ENCODE measurements at places on chromosomes 7 and 10.

DNA sequence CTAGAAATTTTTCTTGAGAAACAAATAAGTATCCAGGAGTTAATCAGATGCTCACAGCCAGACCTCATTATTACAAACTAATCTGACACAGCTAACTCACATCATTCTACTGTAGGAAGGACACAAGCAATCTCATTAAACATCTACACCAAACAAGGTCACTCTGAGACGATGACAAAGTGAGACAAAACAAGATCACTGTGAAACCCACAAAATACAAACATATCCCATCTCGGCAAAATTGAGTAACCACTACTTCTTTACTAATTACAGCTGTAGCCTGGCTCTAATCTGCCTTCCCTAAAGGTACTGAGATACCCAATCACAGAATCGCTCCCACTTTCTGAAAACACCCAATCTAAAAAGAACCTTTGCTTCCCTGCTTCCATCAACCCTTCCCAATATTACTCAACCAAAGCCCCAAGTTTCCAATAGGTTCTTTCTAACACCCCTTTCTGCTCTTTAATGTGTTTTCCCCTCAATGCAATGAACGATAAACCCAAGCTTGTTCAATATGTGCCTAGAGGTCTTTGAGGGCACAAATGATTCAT is 26.9 kb downstream of the CCDC6 start:
- DNase-seq: no peak

GRCh38 chr7:668139-668931 is 58.2 kb upstream of the DNAAF5 start:
- DNase-seq: no peak

DNA sequence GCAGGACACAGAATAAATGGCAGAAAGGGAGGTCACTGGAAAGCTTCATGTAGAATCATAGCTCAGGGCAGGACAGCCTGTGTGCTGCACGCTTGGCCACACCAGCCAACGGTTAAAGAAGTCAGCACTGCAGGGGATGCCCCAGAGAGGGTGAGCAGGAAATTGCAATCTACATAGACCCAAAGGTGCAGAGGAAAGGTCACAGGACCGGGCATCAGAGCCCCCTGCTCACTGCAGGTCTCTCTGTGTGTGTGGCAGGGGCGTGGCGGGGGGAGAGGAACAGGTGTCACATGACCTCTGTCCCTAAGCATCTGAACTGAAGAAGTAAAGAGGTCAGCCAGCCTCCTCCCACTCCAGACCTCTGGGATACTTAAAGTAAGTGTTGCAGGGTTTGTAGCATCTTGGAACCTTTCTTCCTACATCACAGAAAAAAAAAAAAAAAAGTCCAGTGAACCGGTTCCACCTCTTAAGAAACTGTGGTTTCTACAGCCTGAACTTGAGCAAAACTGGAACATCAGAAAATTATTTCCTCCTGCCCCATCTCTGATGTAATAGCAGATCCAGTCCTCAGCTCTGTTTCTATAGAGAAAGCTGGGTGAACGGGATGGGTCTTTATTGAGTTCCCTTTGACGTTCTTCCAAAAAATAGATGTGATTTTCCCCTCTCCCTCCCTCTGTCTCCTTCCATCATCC is 64.3 kb downstream of the RGS10 start:
- DNase-seq: no peak

- DNase-seq: no peak
Measured at GRCh38 chr7:20220293-20220761, 3.1 kb upstream of the MACC1 start.

GRCh38 chr10:14696821-14697220 is 77.9 kb downstream of the FAM107B start:
- DNase-seq: no peak

- DNase-seq: no peak
Measured at GRCh38 chr7:140674356-140674800, 1.6 kb downstream of the ADCK2 start.

GRCh38 chr10:5387169-5387568 is 17.5 kb downstream of the TUBAL3 start:
- DNase-seq: no peak

GRCh38 chr10:72712136-72712535 is 20.2 kb downstream of the MCU start:
- no peak for DNase-seq

DNA sequence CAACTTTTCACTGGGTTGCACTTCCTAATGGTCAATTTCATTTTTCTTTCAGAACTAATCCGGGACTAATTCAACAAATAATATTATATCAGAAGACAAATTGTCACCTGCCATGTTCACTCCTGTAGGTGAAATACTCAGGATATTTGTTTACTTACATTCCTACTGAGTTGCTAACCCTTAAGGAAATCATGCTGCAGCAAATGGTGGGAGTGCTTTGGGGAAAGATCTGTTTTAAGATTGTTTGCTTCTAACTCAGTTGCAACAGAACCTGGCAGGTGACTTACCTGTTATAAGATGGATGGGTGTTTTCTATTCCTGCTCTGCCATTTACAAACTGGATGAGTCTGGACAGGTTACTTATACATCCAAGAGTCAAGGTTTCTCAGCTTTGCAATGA is 81.8 kb downstream of the ZNF248 start:
- no peak for DNase-seq

DNA sequence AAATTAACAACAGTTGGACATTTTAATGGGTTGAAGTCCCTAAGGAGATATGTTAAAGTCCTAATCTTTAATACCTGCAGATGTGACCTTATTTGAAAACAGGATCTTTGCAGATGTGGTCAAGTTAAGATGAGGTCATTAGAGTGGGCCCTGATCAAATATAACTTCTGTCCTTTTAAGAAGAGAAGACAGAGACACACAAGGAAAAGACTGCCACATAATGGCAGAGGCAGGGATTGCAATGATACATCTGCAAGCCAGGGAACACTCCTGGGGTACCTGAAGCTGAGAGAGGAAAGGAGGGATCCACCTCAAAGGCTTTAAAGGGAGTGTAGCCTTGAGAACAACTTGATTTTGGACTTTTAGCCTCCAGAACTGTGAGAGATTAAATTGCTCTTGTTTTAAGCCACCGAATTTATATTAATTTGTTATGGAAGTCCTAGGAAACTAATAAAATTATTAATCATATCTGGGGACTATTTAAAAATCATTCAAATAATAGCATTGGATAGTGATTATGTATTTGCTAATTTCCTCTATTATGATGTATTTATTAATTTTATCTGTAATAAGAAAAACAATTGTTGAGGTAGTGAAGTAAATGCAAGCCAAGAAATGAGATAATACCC is 700.0 kb upstream of the PCDH15 start:
- DNase-seq: peak; percentile 8

- DNase-seq: no peak
Measured at GRCh38 chr7:44433255-44434022, 57.0 kb downstream of the NUDCD3 start.

DNA sequence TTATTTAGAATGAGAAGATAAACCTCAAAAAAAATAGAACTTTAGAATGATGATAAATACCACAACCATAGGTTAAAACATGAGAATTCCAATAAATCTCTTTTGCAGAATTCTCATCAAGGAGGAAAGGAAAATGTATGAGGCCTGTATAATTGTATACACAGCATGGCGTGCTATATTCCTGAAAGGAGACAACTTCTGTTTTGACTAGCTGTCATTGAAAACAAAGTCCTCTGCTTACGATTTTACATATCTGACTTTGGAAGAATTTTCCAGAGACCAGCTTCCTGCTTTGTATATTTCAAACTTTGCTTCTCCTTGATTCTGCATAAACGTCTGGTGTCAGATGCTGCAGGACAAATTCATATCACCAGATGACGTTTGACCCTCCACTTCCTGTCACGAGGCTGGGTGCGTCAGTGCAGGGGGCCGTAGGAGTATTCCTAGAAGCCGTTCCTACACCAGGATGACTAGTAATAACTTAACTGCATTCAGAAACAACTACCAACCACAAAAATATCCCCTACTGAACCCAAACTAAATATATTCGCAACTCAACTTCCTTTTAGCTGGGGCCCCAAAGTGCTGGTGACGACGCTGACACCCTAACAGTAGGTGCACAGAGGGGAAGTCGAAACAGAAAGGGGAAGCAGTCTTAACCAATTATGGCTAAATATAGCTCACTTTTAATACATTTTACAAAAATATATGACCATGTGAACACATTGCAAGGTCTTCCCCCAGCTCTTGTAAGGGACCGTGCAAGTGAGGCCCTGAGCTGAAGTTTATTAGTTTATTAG is 178.6 kb upstream of the INHBA start:
- DNase-seq: no peak

- DNase-seq: no peak
Measured at GRCh38 chr10:25028711-25029110, 12.3 kb downstream of the THNSL1 start.

- no peak for DNase-seq
Measured at GRCh38 chr10:35908451-35908850, 266.4 kb upstream of the FZD8 start.

DNA sequence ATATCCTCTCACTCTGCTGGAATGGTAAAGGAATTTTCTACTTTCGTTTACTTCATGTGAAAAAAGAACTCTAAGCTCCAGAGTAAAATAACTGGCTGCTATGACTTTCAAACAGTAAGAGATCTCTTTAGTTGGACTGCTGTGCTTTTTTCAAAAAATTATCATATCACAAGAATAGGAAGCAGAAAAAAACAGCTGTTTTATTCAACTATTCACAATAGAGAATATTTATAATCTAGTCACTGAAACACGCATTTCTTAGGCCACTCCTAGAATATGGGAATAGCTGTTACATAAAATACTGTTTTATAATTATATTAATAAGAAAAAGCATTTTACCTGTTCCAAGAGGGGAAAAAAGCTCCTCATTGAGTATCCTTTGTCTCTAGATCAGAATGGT is 29.7 kb downstream of the NOC3L start:
- DNase-seq: no peak

DNA sequence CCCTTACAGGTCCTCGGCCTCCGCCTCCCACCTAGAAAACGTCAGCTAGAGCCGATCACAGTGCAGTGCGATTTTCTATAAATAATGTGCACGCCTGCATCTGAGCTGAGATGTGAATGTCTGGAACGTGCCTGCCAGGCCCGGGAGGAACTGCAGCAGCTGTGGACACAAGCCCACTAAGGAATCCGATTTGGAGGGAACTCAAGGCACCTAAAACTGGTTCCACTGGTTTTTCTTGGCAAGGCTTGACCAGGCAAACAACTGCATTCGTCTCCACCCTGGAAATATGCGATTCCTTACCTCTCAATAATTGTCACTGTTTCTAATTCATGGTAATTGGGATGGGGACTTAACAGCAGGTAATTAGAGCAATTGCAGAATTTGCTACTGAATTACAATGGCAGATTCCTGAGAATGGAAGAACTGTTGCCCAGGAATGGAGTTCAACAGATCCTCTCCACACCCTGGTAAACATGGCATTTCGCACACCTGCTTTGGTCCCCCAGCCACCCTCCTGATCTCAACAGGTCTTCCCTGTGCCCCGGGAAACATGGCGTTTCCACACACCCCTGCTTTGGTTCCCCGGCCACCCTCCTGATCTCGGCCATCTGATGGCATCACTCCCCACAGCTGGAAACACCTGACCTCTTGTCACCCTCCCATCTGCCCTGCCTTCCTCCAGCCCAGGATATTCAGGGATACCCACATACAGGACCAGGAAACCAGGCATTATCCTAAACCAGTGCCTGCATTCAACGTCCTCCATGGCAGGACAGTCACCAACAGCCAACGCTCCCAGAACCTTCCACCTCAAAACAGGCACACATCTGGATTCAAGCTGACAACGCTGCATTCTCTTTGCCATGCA is 76.0 kb downstream of the DIP2C start:
- DNase-seq: peak; percentile 94

GRCh38 chr10:42722575-42722974 is 60.0 kb upstream of the BMS1 start:
- no peak for DNase-seq

DNA sequence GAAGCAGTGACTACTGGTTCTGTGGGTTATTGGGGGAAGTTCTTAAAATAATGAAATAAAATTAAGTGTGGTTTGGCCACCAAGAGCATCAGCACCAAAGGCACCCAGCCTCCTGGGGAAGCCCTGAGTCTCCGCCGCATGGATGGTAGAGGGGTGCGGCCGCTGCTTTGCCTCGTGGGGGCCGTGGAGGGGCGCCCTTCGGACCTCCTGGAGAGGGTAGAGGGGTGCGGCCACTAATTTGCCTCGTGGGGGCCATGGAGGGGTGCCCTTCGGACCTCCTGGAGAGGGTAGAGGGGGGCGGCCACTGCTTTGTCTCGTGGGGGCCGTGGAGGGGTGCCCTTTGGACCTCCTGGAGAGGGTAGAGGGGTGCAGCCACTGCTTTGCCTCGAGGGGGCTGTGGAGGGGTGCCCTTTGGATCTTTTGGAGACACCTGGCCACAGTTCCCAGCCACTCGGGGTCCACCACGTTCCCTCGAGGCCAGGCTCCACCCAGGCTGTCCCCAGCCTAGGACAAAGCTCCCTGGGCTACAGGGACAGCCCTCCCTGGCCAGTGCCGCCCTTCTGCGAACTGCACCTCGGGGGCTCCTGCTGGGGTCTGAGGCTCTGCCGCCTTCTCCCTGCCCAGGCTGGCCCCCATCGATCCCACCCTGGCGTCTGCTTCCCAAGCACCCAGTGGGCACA is 535.1 kb downstream of the PTPRN2 start:
- no peak for DNase-seq

- no peak for DNase-seq
Measured at GRCh38 chr10:124745673-124746072, 1.5 kb upstream of the FAM53B start.

GRCh38 chr10:79018521-79019011 is 50.2 kb upstream of the ZMIZ1 start:
- DNase-seq: no peak

DNA sequence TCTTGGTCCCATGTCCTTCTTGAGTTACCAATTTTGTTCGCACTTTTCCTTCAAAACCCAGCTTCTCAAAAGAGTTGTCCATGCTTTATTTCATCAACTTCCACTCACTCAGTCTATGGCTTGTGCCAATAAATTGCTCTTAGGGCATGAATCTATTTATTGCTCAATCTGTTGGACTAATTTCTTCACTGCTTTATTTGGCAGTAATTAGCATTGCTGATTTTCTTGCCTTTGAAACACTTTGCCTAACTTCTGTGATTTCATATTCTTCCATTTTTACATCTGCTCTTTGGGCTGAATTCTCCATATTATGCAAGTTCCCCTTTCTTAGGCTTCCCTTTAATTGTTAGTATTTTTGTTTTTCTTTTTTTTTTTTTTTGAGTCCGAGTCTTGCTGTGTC is 16.8 kb downstream of the DLD start:
- DNase-seq: no peak

DNA sequence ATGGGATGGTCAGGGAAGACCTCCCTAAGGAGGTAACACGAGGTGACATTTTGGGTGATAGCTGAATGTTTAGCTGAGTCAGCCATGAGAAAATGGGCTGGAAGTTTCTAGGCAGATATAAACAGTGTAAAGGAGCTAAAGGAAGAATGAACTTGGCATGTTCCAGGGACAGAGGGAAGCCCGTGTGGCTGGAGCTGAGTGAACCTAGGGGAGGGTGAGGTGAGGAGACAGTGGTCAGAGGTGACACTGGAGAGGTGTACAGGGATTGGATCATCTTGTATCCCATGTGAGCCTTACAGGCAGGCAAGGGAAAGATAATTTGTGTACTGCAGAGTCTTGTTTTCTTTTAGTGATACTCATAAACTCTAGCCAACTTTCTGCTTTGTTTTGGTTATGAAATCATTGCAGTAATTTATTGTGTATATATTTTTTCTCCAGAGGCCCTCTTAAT is 1.8 kb downstream of the STARD3NL start:
- no peak for DNase-seq

All from LNCaP clone FGC (cell line).